ENCODE measurements at places on chromosomes 5 and 9.

DNA sequence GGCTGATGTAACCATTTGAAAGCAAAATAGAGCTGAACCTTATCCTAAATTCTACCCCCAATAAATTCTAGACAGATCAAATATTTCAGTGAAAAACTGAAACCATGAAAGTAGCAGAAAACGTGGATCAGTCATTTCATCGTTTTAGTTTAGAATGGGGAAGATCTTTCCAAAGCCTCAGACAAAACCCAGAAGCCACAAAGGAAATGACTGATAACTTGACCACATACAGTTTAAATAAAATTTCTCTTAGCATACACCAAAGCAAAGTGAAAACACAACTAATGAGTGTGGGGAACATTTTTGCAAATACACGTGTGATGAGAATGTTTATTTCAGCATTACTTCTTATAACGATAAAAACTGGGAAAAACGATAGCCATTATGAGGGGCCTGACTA, 284.8 kb downstream of the ADGRV1 start:
- no peak for DNase-seq

DNA sequence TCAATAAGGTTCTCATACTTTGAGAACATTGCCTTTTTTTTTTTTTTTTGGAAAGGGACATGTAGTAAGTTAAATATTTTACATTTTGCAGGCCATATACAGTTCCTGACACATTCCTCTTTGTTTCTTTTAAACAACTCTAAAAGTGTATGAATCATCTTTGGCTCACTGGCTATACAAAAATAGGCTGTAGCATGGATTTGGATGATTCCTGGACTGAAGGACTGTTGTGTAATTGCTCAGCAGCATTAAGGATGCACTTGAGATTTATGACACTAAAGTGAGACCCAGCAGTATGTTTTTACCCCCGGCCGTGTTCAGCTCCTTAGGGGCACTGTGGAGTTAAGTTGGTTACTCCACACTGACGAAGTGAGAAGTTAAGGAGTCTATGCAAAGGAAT, 41.3 kb downstream of the VPS13A start:
- DNase-seq = no peak

GRCh38 chr5:37075399-37075950, 173.7 kb downstream of the CPLANE1 start:
- DNase-seq = no peak

- DNase-seq = no peak
These were observed 394.0 kb downstream of the CETN3 start for GRCh38 chr5:90015584-90016018.
